Activated naive CD4-positive, alpha-beta T cell treated with Interleukin-2 at 50 U/mL for 16 hours (primary cell): ENCODE measurements at places on chromosomes 7 and 10.

- DNase-seq, result no peak
Observed at GRCh38 chr7:96253441-96253840, 68.5 kb downstream of the SLC25A13 start.

GRCh38 chr7:108059526-108059925 is 56.6 kb upstream of the LAMB1 start:
- DNase-seq, result no peak

- DNase-seq, result no peak
Observed at GRCh38 chr10:94617389-94617944, 66.1 kb upstream of the CYP2C18 start.

DNA sequence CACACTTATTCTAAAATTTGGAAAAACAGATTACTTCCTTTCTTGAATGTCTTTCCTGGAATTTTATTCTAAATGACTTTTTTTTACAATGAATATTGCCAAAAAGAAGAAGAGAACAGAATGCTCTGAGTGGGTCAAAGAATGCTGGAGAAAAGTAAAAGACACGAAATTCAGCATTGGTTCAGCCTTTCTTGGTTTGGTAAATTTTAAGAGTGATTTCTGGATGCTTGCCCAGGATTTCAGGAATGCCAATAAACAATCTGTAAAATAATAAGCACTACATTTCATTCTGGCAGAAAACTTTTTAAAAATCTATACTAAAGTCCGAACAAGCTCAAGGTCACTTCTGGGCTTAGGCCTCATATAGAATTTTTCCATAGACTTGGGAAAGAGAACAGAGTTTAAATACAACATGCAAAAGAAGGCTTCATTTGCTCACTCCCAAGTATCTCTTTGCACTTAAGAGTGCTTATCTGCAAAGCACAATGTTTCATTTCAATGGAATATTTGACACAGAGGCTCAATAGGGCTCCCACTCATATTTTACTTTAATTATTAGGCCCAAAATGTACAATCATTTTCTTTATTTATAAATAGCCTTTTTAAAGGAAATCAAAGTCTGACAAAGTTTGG is 359.5 kb upstream of the ANKRD30A start:
- DNase-seq, result no peak
